ENCODE measurements at places on chromosomes 11 and 22.

- DNase-seq: no peak
These were observed 76.7 kb upstream of the BARX2 start for GRCh38 chr11:129298988-129299387.

- no peak for DNase-seq
These were observed 12.3 kb downstream of the TOLLIP start for GRCh38 chr11:1297011-1297575.

- peak; percentile 68 for DNase-seq
These were observed 187.2 kb downstream of the MAML2 start for GRCh38 chr11:96155627-96156378.

DNA sequence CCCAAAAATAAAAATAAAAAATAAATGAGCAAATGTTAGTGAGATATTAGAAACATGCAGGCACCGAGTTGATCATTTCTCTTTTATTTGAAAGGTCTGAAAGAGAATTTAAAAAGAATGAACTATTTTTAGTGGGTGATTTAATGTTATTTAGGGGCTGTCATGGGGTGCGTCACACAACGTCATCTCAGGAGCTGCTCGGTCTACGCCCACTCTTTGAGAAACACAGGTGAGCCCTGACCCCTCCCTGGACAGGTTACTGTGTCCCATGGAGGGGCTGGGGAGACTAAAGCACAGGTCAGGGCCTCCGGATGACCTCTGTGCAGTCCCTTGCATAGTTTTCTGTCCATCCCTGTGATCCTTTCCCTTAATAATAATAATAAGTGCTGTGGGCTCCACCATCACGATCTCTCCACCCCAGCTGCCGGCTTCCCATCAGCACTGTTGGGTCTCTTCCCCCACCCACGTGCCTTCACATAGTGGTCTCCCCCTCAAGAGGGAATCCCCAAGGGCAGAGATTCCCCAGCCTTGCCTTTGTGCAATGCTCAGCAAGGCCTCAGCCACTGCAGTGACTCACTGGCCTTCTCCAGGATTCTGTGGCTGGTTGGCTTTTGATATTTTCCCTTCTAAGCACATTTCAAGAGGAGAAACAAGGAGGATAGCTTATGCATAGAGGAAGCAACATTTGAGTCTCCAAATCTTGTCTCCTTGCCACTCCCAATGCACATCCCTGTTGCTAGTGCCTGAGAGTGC lies 159.9 kb downstream of the TTC17 start:
- DNase-seq: no peak

DNA sequence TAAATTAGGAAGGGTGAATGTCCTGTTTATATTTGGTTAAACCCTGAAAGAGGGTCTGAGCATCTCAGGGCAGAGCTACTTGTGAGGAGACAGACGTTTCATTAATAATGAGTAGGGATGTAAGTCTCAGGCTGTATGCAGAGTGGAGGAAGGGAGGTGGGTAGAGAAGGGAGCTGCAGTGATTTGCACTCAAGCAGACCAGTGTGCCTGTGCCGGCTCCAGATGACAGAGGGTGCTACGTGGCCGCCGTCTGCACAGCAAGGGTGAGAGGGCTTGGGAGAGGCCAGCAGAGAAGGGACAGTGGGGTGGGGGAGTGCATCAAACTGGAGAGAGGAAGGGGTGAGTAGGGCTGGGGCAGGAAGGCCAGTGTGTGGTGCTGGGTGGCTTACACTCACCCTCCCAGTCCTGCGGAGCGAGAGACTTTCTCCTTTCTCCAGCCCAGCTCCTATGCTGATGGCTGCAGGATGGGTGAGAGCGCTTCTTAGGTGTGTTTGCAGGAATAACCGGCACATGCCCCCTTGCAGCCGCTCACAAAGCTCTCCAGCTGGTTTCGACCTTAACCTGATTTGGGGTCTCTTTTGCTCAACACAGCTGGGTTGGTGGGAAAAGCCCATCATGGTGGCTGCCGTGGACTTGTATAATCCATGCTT lies 130.6 kb downstream of the ST3GAL4 start:
- no peak for DNase-seq

DNA sequence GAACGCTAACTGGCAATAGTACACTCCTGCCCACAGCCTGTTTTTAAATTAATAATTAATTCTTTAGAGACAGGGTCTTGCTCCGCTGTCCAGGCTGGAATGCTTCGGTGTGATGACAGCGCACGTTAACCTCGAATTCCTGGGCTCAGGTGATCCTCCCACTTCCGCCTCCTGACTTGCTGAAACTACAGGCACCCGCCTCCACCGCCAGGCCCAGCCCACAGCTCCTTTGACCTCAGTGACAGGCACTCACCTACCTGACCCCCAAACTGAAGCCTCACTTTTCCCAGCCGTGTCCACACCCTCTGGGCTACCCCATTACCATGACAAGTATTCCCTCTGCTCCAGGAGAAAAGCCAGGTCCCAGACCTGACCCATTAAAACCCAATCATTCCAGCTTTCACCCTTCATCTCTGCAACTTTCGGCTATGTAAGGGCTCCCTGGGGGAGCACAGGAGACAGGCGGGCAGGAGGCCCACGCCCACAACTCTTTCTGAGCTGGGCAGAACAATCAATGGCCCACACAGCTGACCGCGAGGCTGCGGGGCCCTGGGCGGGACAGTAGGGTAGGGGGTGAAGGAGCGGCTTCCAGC lies 730 bp downstream of the LMNTD2 start:
- DNase-seq: no peak

DNA sequence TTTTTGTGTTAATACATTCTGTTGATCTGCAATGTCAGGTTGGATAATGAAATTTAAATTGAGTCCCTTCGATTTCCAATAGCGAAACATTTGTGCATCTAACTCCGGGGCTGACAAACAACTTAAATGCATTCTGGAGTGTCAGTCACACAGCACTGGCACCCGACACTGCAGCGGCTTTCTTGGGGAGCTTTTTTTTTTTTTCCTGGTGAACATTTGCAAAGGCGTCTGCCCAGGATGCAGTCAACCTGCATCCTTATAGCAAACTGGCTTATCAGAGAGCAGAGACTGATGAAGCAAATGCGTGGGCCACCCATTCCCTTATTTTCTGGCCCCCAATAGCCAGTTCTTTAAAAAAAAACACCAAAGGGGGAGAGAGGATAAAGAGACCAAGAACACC lies 1167.7 kb downstream of the LRRC4C start:
- DNase-seq: no peak

GRCh38 chr11:117019871-117020270 lies 78.4 kb downstream of the SIK3 start:
- no peak for DNase-seq

DNA sequence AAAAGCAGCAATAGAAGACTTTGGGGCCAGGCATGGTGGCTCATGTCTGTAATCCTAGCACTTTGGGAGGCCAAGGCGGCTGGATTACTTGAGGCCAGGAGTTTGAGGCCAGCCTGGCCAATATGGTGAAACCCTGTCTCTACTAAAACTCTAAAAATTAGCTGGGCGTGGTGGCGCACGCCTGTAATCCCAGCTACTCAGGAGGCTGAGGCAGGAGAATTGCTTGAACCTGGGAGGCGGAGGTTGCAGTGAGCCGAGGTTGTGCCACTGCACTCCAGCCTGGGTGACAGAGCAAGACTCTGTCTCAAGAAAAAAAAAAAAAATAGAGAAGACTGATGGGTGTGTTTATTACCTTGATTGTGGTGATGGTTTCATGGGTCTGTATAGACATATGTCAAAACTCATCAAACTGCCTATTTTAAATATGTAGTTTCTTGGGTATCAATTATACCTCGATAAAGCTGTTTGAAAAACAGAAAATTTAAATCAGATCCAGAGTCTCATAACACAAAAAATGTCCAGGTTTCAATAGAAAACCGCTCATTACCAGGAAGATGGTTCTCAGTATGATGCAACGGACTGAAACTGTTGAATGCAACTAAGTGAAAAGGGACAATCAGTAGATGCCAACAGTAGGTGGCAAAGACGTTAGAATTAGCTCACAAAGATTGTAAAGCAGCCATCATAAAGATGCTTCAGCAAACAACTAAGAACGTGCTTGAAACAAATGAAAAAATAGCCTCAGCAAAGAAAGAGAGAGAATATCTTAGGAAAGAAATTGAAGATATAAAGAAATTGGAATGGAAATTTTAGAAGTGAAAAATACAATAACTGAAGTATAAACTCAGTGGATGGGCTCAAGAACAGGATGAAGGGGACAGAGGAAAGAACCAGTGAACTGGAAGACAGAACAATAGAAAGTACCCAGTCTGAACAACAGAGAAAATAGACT lies 33.1 kb upstream of the SEPTIN5 start:
- no peak for DNase-seq

GRCh38 chr11:128905345-128906184 lies 14.4 kb downstream of the KCNJ5 start:
- no peak for DNase-seq

DNA sequence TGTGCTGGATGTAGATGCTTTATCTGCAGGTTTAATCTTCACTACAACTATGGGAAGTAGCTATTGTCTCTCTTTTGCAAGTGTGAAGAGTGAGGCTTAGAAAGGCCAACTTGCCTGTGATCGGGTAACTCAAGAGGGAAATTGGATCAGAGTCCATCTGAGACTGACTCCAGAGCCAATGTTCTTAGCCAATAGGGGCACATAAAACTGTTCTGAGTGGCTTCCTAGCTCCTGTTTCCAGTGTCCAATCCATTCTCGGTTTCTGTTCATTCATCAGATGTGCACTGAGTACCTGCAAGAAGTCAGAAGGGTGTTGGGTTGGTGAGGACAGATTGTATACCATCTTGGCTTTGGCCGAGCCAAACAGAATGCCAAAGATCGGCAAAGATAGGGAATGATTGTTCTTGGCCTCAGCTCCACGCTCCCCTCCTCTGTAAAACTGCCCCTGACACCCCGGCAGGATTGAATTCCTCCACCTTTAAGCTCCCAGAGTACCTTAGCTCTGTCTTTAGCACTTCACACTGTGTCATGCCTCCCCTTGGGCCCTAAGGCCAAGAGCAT lies 100.0 kb downstream of the PTPRJ start:
- no peak for DNase-seq

GRCh38 chr11:83471831-83472727 lies 185.9 kb upstream of the CCDC90B start:
- DNase-seq: no peak

DNA sequence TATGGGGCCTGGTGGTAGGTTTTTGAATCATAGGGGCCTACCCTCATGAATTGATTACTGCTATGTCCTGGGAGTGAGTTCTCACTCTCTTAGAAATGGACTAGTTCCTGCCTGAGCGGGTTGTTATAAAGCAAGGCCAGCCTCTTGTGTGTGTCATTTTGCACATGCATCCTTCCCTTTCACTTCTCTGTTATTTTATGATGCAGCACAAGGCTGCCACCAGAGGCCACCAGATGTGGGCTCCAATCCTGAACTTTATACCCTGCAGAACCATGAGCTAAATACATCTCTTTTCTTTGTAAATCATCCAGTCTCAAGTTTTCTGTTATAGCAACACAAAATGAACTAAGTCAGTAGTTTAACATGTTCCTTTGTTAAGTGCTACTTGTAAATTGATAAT lies 251.4 kb downstream of the BLID start:
- DNase-seq: no peak

- DNase-seq: no peak
These were observed 389.9 kb upstream of the KIRREL3 start for GRCh38 chr11:127390465-127390864.

- DNase-seq: no peak
These were observed 75.0 kb downstream of the TIMP3 start for GRCh38 chr22:32876516-32876915.

GRCh38 chr22:19658057-19658966 lies 56.0 kb upstream of the SEPTIN5 start:
- DNase-seq: no peak

GRCh38 chr11:111461460-111462235 lies 50.5 kb downstream of the BTG4 start:
- no peak for DNase-seq

- DNase-seq: no peak
These were observed 26.0 kb downstream of the TENM4 start for GRCh38 chr11:79414644-79415317.

GRCh38 chr11:45102810-45103621 lies 43.4 kb upstream of the PRDM11 start:
- DNase-seq: peak; percentile 73

Data from CD4-positive, alpha-beta T cell treated with Interleukin-15 for 1 hour (primary cell).